ENCODE measurements at places on chromosomes 5 and 9.

DNA sequence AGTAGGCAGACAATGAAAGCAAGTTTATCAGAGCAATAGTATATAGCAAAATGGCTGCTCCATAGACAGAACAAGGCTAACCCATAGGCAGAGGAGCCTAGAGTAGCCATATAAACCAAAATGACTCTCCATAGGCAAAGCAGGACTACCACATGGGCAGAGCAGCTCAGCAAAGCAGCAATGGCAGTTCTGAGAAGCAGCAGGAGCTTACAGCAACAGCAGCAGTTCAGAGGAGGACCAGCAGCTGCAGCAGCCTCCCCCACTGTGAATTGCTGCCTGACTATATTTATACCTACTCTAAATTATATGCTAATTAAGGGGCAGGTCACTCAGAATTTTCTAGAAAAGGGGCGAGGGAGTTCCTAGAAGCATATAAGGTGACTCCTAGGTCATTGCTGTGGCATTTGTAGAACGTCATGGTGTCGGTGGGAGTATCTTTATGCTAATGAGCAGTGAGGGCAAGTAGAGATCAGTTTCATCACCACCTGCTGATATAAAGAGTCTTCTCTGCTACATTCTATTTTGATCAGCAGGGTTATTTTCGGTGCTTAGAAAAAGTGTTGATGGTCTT lies 1115.5 kb downstream of the DTWD2 start:
- H3K4me3 ChIP-seq, result no peak overlapping the region
- no peaks in the 10 kb centered on the region for H3K4me1 ChIP-seq
- no peak overlapping the region for H3K27ac ChIP-seq
- H3K27me3 ChIP-seq, result no peaks in the 10 kb centered on the region
- no peak for DNase-seq

DNA sequence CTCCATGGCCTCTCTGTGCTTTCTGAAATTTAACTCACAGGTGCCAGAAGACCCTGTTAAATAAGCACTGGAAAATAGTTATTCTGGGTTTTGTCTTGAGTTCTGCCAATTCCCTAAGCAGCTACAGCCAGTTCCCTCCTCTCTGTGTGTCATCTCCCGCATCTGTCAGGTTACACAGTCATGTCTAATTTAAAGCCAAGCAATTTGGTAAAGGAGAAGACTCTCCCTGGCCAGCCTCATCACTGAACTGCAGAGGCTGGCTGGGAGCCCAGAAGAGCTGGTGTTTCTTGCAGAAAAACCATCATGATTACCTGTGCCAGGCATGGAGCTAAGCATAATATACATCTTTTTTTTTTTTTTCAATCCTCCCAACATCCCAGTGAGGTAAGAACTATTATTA lies 141.3 kb upstream of the ZNF366 start:
- no peak overlapping the region for H3K4me3 ChIP-seq
- no peaks in the 10 kb centered on the region for H3K36me3 ChIP-seq
- peak; percentile 6 for DNase-seq
- no peaks in the 10 kb centered on the region for H3K27me3 ChIP-seq

DNA sequence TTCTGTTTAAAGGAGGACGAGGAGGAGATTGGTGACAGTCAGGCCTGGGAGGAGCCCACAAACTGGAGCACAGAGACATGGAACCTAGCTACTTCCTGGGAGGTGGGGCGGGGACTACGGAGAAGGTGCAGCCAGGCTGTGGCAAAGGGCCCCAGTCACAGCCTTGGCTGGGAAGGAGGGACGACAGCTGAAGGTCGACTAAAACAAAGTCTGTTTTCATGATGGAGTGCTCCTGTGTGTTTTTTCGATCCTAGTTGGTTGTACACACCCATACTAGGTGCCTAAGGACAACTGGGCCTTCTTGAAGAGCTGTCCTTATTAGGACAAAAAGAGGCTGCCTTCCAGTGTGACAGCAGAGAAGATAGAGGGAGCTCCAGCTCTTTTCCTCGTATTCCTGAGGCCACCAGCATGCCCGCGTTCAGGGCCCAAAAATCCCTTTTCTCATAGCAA lies 2.9 kb downstream of the CCDC107 start:
- H3K36me3 ChIP-seq, result peaks cover 20% of the 10 kb centered on the region
- H3K27ac ChIP-seq, result peak overlapping the region; percentile 98
- DNase-seq, result peak; percentile 23
- H3K4me1 ChIP-seq, result peaks cover 47% of the 10 kb centered on the region

GRCh38 chr5:159331093-159331973 lies 1.0 kb upstream of the IL12B start:
- H3K4me3 ChIP-seq, result peak overlapping the region; percentile 72
- peak; percentile 58 for DNase-seq
- peaks cover 3% of the 10 kb centered on the region for H3K4me1 ChIP-seq
- no peaks in the 10 kb centered on the region for H3K36me3 ChIP-seq
- no peaks in the 10 kb centered on the region for H3K27me3 ChIP-seq

DNA sequence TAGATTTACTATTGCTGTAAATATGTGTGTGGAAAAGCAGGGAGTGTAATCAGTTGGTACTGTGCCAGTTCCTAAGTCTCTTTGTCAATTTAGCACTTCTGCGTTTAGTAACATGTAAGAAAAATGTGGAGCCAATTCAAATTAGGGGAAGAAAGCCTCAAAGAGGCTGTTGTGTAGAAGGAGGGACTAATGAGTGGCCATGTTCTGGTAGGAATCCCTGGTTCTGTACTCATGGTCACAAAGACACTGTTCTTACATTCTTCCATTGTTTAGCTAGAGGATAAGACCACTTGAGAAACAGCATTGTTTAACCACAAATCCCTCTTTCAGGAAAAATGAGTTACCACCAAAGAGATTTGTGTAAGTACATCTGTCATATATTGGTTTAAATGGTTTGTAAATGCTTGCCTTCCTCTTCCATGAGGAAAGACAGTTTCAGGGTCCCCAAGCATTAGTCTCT lies 14.9 kb downstream of the ARHGEF28 start:
- DNase-seq, result no peak
- no peaks in the 10 kb centered on the region for H3K36me3 ChIP-seq
- H3K27me3 ChIP-seq, result no peaks in the 10 kb centered on the region

DNA sequence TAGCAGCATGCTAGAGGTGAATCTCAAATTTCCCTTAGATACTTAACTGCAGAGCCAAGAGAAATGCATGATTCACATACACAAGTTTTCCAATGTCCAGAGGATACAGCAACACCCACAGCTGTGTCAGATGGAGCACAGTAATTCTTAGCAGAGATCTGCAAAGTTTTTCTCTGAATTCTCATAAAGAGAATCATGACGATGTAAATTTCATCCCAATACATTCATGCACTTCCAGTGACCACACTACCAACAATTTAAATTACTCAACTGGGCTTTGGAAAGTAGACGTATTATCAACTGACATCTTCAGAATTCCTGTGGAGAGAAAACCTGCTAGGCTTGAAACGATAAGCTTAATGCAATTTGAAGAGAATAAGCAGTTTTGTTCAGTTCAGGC lies 378.8 kb upstream of the TLE4 start:
- H3K27me3 ChIP-seq, result no peaks in the 10 kb centered on the region
- no peak overlapping the region for H3K27ac ChIP-seq
- no peak for DNase-seq
- H3K4me3 ChIP-seq, result no peak overlapping the region
- H3K4me1 ChIP-seq, result no peaks in the 10 kb centered on the region

DNA sequence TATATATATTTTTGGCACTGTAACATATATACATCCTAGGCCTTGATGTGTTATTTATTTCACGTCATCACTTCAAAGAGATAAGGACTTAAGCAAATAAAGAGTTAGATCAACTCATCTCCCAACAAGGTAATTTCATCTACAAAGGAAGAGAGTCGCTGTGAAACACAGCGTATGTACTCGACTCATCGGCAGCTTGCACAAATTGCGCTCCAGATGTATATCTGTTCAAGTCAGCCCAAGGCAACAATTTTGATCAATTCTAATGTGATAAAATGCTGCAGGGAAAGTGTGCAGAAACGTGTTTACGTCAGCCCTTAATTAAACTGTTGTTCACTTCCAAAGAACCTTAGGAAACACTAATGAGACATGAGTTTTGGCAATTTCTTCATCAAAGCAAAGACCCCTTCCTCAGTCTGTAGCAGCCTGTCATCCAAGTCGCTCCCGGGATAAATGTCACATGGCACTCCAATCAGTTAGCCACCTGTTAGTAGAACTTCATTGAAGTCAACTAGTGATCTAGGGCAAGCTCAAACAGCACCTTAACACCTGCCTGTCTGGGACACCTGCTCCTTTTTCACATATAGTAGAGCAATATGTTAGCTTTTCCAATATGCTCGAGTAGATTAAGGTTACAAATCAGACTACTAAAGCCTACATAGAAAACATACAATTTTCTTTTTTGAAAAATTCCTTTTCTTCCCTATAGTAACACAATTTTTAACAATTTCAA lies 182.4 kb downstream of the NFIB start:
- no peaks in the 10 kb centered on the region for H3K36me3 ChIP-seq
- no peaks in the 10 kb centered on the region for H3K27me3 ChIP-seq
- no peak overlapping the region for H3K4me3 ChIP-seq
- H3K27ac ChIP-seq, result no peak overlapping the region

GRCh38 chr9:91214086-91214485 lies 147.6 kb downstream of the AUH start:
- no peaks in the 10 kb centered on the region for H3K27me3 ChIP-seq

- no peak for DNase-seq
- H3K27ac ChIP-seq, result no peak overlapping the region
- H3K36me3 ChIP-seq, result no peaks in the 10 kb centered on the region
These were observed 485.4 kb downstream of the ZNF608 start for GRCh38 chr5:124260921-124261515.

- H3K27me3 ChIP-seq, result no peaks in the 10 kb centered on the region
- no peak overlapping the region for H3K4me3 ChIP-seq
- no peaks in the 10 kb centered on the region for H3K4me1 ChIP-seq
- DNase-seq, result no peak
These were observed 199.7 kb downstream of the GLIS3 start for GRCh38 chr9:4099976-4100735.

DNA sequence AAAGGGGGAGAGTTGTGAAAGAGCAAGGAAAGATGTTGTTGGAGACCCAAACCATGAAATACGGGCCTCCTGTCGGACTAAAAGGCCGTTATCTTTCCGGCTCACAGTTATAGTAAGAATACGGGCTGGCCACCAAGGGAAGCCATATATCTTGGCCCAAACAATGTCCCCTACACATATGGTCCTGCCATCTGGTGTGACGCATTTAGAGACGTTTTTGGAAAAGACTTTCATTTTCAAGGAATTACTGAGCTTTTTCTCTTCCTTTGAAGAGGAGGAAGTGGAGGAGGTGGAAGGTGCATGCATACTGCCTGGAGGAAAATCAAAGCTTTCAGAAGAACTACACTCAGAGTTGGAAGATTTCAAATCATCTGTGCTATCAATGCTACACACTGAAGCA lies 26.7 kb downstream of the PWWP2A start:
- DNase-seq, result no peak
- H3K4me1 ChIP-seq, result no peaks in the 10 kb centered on the region
- H3K36me3 ChIP-seq, result peaks cover 17% of the 10 kb centered on the region
- no peak overlapping the region for H3K27ac ChIP-seq

DNA sequence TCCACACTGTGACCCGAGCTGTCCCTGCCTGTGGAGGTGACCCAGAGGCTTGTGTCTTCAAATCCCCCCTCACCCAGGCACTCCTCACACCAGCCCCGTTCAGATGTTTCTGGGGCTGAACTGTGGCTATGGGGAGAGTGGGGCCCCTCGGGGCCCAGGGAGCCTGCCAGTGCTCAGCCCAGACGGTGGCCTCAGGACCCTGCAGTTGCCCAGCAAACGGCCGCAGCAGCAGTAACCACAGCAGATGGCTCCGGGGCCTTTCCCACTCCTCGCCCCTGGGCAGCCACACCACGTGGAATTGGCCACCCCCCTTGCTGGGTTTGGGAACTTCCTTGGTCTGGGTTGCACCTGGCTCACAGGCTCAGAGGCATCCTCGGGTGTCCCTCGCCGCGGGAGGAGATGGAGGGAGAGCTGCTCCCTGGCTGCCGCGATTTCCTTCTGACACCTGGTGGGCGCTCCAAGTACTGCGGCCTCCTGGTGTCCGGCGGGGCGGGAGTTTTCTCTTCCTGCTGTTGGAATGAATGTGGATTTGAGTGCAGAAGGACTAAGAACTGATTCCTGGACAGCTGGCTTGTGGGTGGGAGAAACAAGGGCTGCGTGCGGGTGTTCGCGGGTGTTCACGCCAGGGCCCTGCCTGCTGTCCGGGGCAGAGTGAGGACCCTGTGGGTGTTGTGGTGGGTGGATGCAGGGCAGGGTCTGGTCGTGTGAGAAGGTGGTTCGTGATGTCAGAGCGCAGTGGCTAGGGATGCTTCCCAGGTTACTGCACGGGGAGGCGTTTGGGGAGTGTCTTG lies 97.5 kb downstream of the COL5A1 start:
- no peaks in the 10 kb centered on the region for H3K27me3 ChIP-seq
- DNase-seq, result peak; percentile 58
- no peak overlapping the region for H3K27ac ChIP-seq
- H3K36me3 ChIP-seq, result no peaks in the 10 kb centered on the region
- H3K4me1 ChIP-seq, result no peaks in the 10 kb centered on the region

- H3K27ac ChIP-seq, result no peak overlapping the region
- DNase-seq, result no peak
- H3K27me3 ChIP-seq, result no peaks in the 10 kb centered on the region
- no peaks in the 10 kb centered on the region for H3K4me1 ChIP-seq
- no peaks in the 10 kb centered on the region for H3K36me3 ChIP-seq
- H3K4me3 ChIP-seq, result no peak overlapping the region
These were observed 244.3 kb downstream of the CSNK1G3 start for GRCh38 chr5:123756318-123756665.

GRCh38 chr9:13911473-13911872 lies 402.5 kb downstream of the NFIB start:
- H3K27ac ChIP-seq, result no peak overlapping the region
- H3K36me3 ChIP-seq, result no peaks in the 10 kb centered on the region
- no peak overlapping the region for H3K4me3 ChIP-seq
- H3K4me1 ChIP-seq, result 0 out of 2 replicates have a peak, but pooled peaks cover 4% of the 10 kb centered on the region
- no peaks in the 10 kb centered on the region for H3K27me3 ChIP-seq
- DNase-seq, result no peak

DNA sequence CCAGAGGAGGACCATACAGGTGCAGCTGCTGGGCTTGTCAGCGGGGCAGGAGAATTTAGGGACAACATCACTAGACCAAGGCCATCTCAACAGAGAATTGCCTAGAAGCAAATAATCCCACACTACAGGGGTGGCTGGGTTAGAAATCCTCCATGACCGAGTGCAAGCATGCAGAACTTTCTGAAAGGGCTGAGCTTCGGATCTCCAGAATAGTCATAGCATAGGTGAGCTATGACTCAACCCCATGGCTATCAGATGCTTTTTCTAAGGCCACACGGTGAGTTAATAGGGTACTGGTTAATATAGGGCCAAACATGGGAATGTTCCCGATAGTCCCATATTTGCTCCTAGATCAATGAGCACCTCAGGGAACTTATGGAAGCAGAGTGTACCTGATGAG lies 4.2 kb downstream of the KCNIP1 start:
- peaks cover 21% of the 10 kb centered on the region for H3K27me3 ChIP-seq
- no peak for DNase-seq
- no peak overlapping the region for H3K4me3 ChIP-seq
